SJSA1 (cell line): ENCODE measurements at places on chromosomes 2 and 18.

DNA sequence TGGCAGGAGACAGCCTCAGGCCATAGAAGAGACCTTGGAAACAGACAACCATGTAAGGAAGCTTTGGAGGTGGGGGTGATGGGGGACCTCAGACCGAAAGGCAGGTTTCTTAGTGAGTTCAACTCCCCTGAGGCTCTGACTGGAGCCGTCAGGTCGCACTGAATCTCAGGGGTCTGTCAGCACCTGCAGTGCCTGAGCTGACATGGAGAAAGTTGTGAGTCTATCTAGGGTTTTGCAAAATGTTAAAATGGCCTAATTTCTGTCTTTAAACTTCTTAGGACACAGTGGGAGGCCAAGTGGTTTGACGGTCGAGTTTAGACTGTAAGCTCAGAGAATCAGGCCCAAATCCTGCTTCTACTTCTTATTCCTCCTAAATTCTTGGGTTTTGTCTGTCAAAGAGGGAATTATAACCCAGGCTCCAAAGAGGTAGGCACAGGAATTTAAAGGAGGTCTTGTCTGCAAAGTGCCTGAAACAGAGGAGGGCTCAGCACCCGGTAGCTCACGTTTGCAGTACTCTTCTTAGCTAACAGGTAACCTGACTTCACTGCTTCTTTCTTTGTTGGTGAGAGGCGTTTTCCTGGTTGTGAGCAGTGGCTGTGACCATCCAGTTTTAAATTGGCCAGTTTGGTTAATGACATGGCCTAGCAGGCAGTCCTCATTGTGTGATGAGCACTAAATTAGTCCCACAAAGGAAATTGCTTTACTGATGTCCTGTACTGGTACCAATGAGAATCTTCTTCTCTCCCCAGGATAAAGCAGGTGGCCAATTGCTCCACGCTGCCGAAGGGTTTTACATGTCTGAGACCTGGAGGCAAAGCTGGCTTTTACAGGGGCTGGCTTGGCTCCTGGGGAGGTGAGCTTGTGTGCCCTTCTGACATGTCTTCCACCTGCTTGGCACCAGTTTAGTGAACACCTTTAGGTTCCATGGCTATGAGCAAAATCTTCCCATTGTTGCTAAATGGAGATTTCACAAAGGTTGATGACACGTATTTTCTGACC lies 95.7 kb downstream of the MYCN start:
- no peak for DNase-seq

- no peak for DNase-seq
These were observed 17.5 kb downstream of the YPEL5 start for GRCh38 chr2:30164131-30164925.

GRCh38 chr18:46867367-46868143 lies 49.8 kb downstream of the PIAS2 start:
- DNase-seq = no peak

DNA sequence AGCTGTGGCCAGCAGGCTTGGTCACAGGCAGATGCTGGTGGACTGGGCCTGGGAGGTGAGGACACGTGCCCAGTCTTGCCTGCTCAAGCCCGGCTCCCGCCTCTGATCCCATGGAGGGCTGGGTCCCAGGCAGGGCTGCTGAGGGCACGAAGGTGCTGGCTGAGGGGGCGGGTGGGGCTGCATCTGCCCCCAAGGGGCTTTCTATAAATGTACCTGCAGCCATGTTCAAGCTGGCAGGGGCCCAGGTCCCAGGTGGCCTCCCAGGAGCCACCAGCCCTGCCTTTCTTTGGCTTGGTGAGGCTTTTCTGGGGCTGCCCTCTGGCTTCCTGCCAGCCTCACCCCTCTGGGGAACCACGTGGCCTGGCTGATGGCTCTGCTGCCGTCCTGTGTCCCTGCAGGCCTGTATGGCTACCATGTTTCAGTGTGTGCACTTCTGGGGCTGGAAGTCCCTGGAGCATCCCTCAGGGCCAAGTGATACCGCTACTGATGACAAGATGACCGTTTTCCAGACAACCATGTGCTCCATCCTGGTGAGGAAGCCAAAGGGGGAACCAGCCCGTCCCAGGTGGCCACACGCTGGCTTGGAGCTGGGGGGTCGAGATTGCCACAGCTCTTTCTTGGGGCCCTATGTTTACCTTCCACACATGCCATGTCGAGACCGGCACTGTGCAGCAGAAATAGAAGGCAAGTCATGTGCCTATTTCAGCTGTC lies 23.2 kb downstream of the HJURP start:
- peak; percentile 45 for DNase-seq

DNA sequence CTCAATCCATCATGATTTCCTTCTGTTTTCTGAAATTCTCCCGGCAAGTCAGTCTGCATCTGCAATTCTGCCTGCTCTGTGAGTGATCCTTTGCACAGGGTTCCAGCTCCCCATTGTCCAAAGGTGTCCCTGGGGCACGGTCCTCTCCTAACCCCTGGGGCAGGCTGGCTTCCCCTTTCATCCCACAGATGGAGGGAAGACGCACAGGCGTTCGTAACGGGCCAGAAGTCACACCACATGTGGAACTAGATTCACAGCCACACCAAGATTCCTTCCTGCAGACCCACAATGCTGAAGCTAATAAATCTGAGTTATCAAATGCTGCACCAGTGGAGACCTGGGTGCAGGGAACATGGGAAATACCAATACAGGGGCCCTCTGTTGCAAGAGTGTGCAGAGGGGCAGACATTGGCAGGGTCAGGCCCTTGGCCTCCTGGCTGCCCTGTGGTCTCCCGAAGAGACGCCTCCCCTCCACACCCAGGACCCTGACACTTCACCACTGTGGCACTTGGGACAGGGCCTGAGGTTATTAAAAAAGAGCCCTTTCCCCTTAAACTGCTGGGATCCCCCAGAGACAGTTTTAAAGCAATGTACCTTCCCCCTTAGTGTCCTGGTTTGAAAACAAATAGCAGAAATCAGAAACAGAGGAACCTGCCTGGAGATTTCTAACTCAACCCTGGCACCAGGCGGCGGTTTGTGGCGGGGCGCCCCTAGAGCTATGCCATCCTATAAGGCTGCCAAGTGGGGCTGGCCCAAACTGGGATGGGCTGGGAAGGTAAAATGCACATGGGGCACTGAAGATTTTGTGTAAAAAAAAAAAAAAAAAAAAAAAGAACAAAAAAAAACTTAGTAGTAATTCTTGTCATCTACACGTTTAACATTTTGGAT lies 15.4 kb downstream of the ZNF516 start:
- DNase-seq = no peak

GRCh38 chr2:75200140-75201096 lies 1.1 kb upstream of the TACR1 start:
- DNase-seq = peak; percentile 65

DNA sequence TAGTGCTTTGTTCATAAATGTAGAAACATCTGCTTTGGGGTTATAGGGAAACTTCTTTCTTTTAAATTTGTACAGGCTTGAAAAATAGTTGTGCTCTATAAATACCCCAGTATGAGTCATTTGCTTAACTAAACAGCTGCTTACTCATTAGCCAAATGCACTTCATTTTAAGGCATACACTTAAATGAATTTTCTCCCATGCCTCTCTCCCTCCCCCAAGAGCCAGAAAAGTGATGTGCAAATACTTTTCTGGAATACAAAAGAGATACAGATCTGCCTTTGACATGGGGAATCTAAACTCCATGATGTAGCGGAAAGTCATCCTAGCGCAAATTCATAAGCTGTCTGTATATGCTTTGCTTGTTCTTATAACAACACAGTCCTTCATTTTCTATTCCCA lies 469.4 kb downstream of the DLGAP1 start:
- no peak for DNase-seq

GRCh38 chr2:232405943-232406510 lies 617 bp upstream of the ALPG start:
- no peak for DNase-seq

GRCh38 chr2:217636991-217637561 lies 365.7 kb downstream of the TNS1 start:
- no peak for DNase-seq

GRCh38 chr18:71827301-71827700 lies 716.8 kb downstream of the CBLN2 start:
- DNase-seq = no peak

DNA sequence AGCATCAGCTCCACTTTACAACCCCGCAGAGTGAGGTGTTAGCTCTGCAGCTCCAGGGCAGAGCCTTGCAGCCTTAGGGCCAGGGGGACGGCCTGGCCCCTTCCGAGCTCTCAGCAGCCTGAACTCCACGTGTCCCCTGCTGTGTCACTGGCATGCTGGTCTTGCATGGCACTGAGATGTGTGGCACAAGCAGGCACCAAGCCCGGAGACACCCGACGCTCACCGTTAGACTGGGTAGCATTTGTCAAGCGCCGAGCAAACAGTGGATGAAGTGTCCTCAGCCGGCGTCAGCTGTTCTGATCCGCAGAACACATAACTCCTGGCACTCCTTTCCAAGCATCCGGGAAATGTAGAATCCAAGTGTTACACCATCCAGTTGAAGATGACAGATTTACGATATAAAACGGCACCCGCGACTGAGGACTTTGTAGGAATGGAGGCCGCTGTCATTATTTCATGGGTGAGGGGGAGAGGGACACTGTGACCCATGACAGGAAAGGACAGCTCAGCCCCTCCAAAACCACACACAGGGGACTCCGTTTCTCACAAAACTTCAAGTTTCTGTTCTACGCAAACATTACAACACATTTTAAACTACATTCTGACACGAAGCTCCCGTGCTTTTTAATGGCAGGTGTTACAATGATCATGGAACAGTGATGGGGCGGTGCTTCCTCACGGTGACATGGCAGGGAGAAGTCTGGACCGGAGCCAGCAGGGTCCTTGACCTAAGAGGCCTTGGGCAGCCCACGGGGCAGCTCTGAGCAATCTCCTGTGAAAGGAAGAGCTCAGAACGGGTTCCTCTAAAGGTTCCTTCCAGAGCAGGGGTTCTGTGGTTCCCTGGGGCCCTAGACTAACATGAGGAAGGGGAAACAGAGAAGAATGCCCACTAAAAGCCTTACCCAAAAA lies 89.4 kb downstream of the HDAC4 start:
- peak; percentile 38 for DNase-seq

DNA sequence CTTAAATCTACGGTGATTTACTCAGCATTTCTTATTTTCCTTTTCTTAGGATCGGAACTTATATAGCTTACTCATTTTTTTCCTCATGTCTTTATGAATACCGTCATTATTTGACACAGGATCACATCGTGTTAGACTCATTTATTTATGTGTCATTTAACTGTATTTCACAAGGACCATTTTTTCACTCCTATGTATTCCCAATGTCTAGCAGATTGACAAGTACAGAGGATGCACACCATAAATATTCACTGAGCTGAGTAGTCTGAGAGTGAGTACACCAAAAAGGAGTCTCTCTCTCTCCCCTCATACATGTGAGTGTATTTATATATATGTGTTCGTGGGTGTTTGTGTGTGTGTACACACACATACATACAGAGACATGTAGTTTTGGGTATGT lies 573.5 kb downstream of the RNF144A start:
- DNase-seq = no peak

GRCh38 chr2:60565472-60565871 lies 12.0 kb upstream of the BCL11A start:
- no peak for DNase-seq

GRCh38 chr18:57131782-57132181 lies 15.1 kb upstream of the BOD1L2 start:
- no peak for DNase-seq

GRCh38 chr2:194346193-194346592 lies 1310.8 kb upstream of the SLC39A10 start:
- DNase-seq = no peak

- no peak for DNase-seq
These were observed 24.4 kb downstream of the MRPL33 start for GRCh38 chr2:27795868-27796277.

DNA sequence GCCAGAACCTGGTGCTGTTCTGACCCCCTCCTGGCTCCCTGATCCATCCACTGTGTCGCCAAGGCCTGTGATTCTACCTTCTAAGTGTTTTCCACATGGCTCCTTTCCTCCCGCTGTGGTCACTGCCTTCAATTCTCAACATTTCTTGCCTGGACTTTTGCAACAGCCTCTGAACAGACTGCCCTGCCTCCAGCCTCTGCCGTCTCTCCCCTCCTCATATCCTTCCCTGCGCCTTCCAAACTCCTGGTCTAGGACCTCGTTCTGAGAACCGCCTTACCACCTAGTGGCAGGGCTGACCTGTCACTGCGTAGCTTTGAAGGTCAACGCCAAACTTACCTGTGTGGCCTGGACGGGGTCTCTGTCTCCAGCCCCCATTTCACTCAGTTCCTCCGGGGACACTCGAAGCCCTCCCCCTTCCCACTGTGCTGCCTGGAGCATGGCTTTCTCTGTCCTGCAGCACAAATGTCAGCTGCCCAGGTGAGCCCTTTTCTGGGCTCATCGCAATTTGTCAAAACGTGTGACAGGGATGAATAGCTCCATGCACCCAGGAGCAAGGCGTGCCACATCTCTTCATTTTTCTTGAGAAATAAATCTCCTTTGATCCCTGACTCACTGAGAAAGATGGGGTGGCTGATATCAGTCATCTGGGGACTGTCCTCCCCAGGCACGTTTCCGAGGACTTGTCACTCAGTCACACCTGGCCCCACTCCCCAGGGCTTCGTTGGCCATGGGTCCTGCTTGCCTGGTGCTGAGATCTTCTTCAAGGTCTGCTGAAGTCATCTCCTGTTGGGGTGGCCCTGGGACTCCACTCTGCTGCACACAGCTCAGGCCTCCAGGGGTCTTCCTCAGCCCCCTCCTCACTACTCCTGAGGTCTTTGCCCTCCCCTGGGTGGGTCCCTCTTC lies 46.7 kb downstream of the LDLRAD4 start:
- DNase-seq = peak; percentile 21

- DNase-seq = no peak
These were observed 237.6 kb upstream of the RGPD4 start for GRCh38 chr2:107589079-107589491.

DNA sequence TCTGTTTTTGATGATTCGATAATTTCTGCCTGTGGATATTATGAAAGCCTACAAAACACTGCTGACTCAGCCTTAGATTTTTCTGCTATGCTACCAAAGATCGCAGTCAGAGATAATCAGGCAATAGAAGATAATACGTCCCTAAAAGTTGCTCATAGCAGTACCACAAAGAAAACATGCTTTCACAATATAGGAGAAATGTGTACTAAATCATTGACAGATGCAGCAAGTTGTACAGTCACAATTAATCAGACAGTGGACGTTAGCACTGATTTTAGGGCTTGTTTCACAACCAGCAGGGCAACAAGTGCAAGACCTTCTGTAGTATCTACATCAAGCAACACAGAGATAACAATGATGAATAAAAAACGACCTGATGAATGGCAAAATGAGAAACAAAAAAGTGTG lies 19.5 kb downstream of the RBM44 start:
- no peak for DNase-seq
